Activated CD4-positive, CD25-positive, alpha-beta regulatory T cell treated with anti-CD3 and anti-CD28 coated beads, Interleukin-2, amount 50 U/mL, for 16 hours (primary cell): ENCODE measurements at places on chromosomes 7 and 10.

- no peak for DNase-seq
These were observed 13.1 kb downstream of the CASP2 start for GRCh38 chr7:143300959-143301935.

- DNase-seq: no peak
These were observed 16.1 kb upstream of the TSPAN12 start for GRCh38 chr7:120874016-120874415.

- no peak for DNase-seq
These were observed 44.6 kb upstream of the TES start for GRCh38 chr7:116165717-116166116.

DNA sequence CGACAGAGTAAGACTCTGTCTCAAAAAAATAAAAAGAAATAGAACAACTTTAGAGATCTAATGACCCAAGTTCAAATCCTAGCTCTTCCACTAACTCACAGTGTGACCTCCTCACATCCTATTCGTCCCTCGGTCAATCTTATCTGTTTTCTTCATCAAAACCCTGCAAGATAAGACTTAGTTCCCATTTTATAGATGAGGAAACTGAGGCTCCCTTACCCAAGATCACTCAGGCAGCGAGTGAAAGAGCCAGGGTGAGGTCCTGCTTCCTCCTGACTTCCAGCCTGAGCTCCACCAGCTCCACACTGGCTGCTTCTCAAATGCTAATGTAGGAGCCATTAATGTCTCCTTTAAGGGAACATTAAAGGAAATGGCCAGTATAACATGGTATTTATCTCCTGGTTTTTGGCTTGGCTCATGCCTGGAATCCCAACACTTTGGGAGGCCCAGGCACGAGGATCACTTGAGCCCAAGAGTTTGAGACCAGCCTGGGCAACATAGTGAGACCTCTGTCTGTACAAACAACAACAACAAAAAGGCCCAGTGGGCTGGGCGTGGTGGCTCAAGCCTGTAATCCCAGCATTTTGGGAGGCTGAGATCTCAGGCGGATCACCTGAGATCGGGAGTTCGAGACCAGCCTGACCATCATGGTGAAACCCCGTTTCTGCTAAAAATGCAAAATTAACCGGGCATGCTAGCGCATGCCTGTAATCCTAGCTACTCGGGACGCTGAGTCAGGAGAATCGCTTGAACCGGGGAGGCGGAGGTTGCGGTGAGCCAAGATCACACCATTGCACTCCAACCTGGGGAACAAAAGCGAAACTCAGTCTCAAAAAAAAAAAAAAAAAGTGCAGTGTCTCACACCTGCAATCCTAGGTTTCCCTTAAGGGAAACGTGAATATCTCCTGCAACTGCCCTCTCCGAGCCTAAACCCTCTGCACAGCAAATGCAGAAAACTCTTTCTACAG is 3.4 kb upstream of the RHBDD2 start:
- no peak for DNase-seq

DNA sequence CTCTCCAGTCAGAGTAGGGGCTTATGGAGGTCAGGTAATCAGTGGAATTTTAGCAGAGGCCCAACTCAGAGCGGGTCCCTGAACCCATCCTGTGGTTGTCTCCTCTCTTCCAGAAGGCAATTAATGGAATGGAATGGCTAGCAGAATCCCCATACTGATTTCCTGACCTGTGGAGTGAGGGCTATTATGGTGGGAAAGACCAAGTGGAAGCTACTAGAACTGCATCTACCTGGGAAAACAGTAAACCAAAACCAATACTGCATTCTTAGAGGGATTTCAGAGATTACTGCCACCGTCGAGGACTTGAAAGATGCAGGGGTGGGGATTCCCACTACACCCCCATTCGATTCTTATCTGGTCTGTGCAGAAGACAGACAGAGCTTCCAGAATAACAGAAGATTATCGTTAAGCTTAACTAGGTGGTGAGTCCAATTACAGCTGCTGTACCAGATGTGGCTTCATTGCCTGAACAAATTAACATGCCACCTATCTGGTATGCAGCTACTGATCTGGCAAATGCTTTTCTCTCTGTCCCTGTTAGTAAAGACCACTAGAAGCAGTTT is 73.2 kb downstream of the LMBR1 start:
- DNase-seq: no peak

- DNase-seq: no peak
These were observed 263.8 kb downstream of the PTPRN2 start for GRCh38 chr7:158323741-158324396.

DNA sequence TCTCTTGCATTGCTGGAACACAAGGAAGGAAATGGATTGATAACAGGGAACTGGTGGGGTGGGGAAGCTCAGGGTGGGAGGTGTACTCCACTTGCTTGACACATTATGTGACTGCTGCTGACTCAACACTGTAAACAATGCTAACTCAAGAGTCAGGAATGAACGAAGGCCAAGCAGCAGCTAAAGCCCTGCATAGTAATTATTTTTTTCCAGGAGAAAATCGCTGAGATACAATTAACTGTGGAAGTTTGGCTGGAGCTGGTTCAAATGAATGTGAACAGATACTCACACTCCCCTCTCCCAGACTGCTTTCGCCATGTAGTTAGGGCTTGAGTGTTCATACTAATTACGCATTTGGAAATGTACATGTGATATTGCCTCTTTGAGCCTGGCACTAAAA is 170.9 kb upstream of the AOAH start:
- DNase-seq: no peak

- DNase-seq: no peak
These were observed 84.2 kb downstream of the CDK6 start for GRCh38 chr7:92751902-92752901.

GRCh38 chr7:66790196-66790595 is 49.7 kb downstream of the RABGEF1 start:
- no peak for DNase-seq

DNA sequence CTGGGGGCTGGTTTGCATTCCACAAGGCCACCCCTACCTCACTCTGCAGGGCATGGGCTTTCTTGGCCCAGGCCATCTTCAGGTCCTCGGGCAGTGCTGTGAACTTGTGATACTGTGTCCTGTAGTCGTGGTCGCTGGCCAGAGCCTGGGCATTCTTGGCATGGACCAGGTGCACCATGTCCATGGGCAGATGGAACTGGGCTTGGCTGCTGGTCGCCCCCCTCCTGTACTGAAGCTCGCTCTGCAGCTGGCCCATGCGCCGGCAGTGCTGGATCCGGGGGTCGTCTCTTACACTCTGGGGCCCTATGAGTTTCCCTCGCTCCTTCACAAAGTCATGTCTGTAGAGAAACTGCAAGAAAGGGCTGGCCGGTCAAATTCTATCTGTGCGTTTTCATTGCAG is 51.7 kb downstream of the HABP2 start:
- no peak for DNase-seq

DNA sequence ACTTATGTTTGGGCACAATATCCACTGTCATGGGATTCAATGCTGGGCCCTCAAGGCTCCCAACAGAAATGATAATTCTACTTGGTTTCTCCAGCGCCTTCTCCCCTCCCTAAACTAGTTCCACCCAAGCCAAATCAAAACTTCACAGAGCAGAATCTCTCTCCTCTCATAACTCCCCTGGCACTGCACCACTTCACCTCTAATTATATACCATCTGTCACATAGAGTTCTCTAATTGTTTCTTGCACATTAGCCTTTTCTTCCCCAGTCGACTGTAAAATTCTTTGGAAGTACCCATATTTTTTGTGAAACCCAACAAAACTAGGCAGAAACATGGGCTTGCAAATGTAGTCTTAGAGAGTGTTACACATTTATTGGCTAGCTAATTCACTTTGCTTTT is 8.1 kb downstream of the SGMS1 start:
- no peak for DNase-seq

DNA sequence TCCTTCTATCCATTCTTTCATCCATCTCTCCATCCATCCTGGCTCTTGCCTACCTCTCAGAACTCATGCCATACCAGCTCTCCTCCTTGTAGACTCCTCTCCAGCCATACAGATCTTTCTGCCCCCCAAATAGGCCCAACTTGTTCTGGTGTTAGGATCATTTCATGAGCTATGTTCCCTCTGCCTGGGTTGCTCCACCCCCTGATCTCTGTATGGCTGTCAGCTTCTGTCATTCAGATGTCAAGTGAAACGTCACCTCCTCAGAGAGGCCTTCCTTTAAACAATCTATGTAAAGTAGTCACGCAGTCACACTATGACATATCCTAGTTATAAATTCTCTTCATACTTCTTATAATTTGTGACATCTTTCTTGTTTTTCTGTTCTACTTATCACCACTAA is 42.3 kb upstream of the PNLIPRP3 start:
- no peak for DNase-seq

DNA sequence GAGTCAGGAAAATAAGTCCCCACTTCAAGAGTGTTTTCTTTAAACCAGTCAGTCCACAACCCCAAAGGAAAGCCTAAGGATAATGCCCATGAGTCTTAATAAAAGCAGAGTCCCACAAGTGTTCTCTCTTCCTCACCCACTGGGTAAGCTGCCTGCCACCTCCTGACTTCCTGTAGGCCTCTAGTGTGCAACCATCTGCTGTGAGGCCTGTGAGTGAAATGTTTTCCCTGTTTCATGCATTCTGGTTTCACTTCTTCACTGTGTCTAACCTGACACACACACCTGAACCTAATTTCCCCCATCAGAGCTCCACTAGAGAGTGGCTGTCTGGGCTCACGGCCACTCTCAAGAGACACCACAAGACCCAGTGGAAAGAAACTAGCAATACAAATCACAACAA is 38.9 kb upstream of the GDF10 start:
- no peak for DNase-seq

- DNase-seq: no peak
These were observed 996.8 kb downstream of the KCNMA1 start for GRCh38 chr10:76640806-76641205.

- DNase-seq: no peak
These were observed 204.7 kb upstream of the VSTM2A start for GRCh38 chr7:54337466-54337865.

GRCh38 chr7:152312316-152312715 is 123.5 kb downstream of the KMT2C start:
- no peak for DNase-seq

DNA sequence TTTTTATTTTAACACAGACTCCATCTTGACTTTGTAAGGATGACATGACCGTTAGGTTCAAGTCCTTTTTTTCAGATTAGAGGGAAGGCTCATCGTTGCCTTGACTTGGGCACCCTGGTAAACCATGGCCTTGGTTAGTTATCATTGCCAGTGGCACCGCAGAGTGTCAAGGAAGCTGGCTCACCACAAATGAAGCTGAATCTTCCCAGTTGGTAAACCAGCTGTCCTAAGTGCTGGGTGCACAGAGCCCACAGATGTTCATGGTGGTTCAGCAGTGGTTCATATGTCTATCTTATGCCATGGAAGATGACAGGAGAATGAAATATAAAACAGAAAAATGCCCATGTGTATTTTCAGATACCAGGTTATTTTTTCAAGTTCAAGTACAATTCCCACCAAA is 273.6 kb downstream of the PLXDC2 start:
- DNase-seq: no peak

DNA sequence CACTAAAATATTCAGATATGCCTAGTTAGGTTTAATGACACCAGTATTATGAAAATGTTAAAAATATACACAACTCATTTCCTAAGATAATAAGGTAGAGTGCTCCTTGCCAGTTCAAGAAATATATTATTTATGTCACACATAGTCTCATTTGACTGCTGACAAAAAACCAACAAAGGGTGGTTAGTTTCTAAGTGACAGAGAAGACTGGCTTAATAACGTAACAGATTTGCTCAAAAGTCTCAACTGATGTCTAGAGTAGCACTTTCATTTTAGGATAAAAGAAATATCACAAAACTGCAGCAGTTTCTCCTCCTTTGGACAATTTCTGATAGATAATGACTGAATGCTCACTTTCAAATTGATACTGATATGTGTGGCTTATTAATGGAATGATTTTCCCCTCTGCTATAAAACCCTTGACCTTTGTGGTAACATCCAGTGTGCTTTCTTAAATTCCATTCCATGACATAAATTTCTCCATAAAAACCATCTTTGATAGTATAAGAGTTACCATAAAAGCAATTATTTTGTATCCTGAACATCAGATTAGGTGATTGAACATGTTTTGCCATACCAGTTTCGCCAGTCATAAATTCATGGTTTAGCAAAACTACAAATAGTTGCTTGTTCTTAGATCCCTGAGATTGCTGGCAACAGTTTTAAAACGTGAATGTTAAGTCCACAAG is 94.2 kb downstream of the NRBF2 start:
- DNase-seq: no peak

- no peak for DNase-seq
These were observed 25.2 kb downstream of the YWHAG start for GRCh38 chr7:76333511-76334101.

DNA sequence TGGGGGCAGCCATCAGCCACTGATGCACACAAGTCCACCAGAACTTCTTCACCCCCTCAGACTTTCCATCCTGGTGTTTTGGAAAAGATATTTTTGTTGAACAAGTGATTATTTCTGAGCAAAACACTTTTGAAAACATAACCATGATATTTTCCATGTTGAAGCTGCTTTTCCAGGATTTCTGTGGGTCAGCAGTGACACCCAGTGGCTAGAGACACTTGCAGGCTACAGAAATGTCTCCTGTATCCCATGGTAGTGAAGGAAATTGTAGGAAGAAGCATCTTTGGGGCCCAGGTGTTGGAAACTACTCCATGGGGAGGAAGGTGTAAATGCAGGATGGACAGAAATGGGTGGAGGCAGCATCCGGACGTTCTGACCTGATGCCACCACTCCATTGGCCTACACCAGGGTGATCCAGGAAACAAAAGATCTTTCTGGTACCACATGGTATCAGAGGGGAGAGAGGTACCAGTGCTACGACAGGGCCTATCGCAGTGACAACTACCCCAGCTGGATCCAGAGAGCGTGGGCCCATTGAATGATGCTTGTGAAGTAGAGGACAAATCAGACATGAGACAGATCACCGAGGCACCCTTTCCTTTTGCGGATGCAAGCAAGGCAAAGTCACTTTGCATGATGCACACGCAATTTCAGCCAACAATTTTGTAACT is 111.7 kb upstream of the COBL start:
- no peak for DNase-seq

GRCh38 chr7:145643981-145644380 is 472.6 kb upstream of the CNTNAP2 start:
- DNase-seq: no peak

DNA sequence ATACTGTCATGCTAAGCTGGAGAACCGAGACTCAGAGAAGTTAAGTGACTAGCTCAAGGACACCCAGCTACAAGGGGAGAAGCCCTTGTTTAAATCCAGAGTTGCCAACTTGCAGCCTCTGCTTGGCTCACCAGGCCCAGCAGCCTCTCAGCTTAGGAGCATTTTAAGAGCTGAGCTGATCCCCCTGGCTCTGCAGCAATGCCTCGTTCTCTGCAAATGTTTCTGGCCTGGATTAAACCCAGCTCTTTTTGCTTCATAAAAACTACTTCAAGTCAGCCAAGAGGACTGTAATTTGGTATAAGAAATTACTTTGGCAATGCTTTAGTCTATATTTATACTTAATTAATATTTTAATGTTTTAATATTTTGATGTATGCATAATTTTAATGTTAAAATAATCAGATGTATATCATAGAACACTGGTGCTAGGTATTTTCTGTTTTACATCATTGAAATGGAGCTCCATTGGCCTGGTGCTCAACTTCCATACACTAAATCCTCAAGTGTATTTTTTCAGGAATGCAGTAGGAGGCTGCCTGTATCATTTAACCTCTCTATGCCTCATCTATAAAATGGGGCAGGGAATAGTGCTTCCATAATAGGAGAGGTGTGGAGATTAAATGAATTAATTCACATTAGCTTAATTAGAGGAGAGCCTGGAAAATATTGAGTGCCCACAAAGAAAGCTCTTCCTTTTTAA is 184.2 kb downstream of the EMX2 start:
- DNase-seq: no peak
